ENCODE measurements at places on chromosomes 6 and 20. TPM values are rescaled to one million over a fixed set of nuclear protein-coding genes. Genes with fewer than 3 reads are reported as not detected.

FAM217A gene
- not detected for total RNA-seq

MPIG6B gene
- total RNA-seq = not detected

PLCB4 gene
- total RNA-seq = 0.20 TPM

DNA sequence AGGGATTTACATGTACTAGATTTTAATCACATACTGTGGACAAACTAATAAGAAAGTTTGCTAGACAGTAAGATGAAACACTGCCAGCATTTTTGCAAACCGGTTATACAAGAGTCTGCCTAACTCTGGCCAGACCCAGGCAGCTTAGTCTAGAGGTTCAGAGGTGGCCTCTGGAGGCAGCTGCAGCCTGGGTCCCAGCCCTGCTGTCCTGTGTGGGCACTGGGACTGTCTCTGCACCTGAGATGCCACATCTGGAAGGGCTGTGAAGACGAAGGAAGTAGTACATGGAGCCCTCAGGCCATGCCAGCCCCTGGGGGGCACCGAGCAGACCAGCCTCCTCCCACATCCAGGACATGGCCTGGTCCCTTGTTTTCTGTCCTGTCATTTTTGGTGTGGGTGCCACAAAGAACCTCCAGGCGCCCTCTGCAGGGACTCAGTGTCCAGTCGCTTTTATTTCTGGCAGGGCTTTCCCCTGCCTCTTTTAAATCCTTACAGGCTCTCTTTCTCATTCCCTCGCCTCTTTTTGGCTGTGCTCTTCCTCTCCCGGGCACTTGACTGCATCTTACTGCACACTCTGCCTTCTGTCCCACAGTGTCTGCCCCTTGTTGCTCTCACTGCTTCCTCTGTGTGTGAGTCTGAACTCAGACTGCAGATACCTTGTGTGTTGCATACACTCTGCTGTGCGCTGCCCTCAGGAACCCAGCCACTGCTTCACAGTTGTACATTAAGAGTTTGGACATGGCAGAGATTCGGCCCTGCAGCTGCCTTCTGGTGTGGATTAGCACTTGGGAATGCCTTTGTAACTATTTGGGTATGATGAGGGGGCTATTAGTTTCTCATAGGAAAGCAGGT is 216.7 kb downstream of the ZDHHC14 start:
- no peak for DNase-seq

FOXF2 gene
- not detected for total RNA-seq

TENT5A gene
- 8.0 TPM for total RNA-seq

- DNase-seq = no peak
Measured at GRCh38 chr6:111464184-111464583, 18.8 kb downstream of the REV3L start.

GRCh38 chr6:3164388-3164787 is 7.0 kb upstream of the TUBB2A start:
- no peak for DNase-seq

DNA sequence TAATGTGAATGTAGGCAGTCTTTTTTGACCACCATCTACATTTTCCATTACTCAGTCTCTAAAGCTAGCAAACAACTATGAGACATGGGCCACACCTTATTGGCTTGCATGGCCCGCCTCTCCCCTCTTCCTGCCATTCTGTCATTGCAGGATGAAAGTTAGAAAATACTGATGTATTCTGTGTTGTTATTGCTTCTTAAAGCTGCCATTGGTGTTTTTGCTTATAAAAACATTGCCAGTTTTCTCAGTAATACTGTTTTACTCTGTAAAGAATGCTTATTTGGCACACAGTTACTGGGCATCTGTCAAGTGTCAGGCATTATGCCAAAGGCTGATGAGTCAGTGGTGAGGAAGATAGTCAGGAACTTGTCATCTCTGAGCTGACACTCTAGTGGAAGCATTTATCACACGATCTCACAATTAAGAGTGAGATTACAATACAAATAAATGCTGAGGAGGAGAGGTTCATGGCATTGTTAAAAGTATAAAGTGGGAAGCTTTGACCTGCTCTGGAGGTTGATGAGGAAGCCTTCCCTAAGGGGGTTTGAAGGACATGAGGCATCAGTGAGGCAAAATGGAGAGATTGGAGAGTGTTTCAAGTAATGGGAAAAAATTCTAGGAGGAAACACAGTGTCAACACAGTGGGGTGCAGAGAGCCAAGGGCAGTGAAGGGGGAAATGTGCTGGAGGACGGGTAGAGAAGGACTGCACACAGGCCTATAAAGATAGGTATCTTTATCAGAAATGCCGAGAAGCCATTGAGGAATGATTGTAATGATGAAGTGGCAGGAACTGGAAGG is 14.7 kb downstream of the KLHL32 start:
- DNase-seq = no peak

DNA sequence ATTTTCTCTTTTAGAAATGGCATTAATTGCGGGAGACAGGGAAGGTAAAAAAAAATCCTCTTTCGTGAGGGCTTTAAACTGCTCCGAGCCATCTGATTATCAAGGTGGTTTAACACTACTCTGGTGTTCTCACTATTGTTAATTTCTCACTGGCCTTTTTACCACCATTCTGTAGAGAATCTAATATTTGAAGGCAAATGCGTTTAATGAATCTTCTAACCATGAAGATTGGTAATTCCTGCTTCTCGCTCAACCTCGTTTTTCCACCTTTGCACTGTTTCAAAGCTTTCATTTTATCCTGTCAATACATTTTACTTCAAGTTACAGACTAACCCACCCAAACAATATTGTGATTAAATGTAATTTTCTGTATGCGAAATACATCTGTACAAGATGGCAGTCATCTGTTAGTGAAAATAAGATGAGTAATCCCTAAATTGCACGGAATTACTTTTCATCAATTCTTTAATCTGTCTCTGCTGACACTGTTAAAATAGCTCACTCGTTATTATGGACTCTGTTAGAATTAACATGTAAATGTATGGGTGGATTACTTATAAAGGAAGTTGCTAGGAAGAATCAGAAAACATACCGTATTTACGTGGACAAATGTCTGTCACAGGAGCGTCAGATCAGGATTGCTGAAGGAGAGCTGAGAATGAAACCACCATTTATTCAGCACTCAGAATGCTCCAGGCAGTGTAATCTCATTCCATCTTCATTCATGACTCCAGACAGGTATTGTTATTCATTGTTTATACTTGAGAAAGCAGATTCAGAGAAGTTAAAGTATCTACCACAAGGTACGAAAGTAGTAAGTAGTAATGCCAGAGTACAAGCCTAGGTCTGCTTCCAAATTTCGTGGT is 1.1 kb upstream of the LCA5 start:
- DNase-seq = no peak

WFDC10B gene
- not detected for total RNA-seq

DNA sequence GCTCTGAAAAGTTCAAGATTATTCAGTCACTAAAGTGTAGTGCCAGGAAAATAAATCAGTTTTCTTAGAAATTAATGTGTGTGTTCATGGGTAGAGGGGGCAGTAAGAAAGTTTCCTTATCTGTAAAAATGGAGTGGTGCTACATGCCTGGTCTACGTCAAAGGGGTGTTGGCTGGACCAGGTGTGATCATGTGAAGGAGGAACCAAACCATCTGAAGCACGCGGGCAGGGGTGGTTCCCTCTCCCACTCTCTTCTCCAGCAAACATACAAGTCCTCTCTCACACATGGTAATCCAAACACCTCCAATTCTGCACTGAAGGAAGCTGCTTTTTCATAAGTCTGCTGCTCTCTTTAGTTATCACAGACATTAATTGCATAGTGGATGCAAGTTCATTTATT is 63.1 kb downstream of the CLIC5 start:
- no peak for DNase-seq

KIF25 gene
- not detected for total RNA-seq

HIVEP1 gene
- total RNA-seq = 17.4 TPM

LINC00237 gene
- total RNA-seq = not detected

DNA sequence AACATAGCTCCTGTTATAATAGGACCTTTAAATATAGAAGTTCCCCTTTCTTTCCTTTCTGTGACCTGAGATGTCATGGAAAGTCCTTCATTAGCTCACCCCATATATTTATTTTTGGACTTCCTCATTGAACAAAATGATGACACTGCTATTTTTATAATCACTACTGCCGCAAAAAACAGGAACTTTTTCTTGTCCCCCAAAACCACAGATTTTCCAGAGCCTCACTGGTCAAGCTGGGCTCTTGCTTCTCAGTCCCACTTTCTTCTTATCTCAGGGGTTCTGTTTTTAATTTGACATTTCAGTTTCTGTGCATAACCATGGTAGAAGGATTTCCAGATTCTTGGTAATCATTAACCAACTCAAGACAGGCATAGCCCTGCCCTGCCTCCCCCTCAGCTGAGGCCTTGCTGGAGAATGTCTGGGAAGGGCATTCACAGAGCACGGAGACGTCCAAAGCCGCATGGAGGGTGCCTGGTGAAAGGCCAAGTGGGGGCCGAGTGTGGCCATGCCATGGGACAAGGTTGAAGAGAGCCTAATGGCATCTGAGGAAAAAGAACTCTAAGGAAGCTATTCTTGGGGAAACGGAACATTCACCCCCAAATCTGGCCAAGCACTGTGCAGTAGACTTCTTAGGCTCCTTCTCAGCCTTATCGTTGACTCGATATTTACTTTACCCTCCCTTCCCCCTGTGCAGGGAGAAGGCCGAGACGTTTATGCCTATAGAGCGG is 73.7 kb downstream of the EDN1 start:
- peak; percentile 62 for DNase-seq

GRCh38 chr6:4220558-4220957 is 85.2 kb upstream of the ECI2 start:
- no peak for DNase-seq
